Ammon's horn (tissue), 1 donor: ENCODE measurements at places on chromosomes 4 and X.

DNA sequence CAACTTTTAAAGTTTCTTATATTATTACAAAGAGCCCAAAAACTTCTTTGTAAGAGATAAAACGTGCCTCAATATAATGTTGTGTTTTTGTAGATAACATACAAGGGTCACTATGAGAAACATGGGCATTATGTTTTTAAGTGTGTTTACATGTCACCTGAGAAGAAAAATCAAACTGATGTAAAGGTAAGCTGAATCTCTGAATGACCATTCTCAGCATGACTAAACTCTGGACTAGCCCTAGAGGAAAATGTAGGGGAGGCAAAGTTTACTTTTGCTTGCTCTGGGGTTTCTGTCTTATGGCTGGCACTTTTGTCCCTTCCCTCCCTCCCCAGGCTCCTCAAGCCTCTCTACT lies 6.8 kb downstream of the MEPE start:
- DNase-seq = no peak

GRCh38 chr4:24999392-25000089 lies 31.2 kb downstream of the LGI2 start:
- no peak for DNase-seq

- DNase-seq = no peak
Measured at GRCh38 chr4:148078061-148078460, 346.2 kb downstream of the ARHGAP10 start.

DNA sequence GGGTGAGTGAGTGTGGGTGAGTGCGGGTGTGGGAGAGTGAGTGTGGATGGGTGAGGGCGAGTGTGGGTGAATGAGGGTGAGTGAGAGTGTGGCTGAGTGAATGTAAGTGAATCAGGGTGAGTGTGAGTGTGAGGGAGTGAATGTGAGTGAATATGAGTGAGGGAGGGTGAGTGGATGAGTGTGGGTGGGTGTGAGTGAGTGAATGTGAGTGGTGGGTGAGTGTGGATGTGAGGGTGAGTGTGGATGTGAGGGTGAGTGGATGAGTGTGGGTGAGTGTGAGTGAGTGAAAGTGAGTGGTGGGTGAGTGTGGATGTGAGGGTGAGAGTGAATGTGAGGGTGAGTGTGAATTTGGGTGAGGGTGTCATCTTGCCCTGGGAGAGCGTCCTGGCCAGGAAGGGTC lies 67.5 kb downstream of the TRIML1 start:
- DNase-seq = no peak

- DNase-seq = no peak
Measured at GRCh38 chrX:37641859-37642258, 43.7 kb upstream of the XK start.

DNA sequence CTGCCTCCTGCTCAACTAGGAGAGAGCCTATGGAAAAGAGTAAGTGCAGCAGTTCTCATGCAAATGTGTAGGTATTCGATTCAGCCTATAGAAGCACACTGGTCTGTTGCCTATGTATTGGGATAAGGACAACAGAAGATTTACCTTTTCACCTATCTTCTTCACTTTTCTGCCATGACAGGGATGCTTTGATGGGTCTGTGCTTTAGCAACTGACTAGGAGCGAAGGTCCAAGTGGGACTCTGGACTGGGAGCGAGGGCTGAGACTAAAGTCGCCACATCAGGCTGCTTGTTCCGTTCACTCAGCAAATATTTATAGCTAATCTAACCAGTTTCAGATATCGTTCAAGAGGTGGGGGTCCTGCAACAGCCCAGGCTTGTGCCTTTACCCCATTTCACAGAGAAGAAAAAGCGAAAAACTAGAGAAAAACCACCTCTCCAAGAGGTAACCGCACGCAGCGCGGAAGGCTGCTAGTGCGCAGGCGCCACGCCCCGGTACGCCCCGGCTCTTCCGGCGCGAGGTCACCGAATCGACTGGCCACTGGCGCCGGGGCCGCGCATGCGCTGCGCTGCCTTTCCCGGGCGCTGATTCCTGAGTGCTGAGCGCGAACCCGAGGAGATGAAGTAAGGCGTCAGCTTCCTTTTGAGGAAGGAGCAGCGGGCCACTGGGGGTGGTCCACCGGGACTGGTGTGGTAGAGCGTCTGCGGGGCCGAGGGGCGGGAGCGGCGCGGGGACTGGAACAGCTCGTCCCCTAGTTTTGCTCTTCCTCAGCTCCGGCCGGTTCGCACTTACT lies at the start of gene RBMX2:
Gene RBMX2, plus strand, starts transcription at position 573 of the 793 bp plus-strand sequence. Its CDS starts 46 bp downstream, at position 619.
- peak; percentile 82 for DNase-seq

DNA sequence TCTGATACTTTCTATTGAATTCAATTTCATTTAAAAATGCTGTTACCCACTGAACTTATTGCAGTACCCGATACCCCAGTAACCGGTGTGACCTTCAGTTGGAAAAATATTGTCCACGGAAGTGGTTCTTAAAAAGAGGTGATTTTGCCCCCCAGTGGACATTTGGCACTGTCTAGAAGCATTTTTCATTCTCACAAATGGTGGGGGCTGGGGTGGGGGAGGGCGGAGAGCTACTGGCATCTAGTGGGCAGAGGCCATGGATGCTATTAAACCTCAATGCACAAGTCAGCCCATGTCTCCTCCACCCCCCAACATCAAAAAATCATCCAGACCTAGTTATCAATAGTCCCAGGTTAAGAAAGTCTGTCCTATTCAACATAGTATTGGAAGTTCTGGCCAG lies 19.6 kb upstream of the CHM start:
- DNase-seq = no peak

DNA sequence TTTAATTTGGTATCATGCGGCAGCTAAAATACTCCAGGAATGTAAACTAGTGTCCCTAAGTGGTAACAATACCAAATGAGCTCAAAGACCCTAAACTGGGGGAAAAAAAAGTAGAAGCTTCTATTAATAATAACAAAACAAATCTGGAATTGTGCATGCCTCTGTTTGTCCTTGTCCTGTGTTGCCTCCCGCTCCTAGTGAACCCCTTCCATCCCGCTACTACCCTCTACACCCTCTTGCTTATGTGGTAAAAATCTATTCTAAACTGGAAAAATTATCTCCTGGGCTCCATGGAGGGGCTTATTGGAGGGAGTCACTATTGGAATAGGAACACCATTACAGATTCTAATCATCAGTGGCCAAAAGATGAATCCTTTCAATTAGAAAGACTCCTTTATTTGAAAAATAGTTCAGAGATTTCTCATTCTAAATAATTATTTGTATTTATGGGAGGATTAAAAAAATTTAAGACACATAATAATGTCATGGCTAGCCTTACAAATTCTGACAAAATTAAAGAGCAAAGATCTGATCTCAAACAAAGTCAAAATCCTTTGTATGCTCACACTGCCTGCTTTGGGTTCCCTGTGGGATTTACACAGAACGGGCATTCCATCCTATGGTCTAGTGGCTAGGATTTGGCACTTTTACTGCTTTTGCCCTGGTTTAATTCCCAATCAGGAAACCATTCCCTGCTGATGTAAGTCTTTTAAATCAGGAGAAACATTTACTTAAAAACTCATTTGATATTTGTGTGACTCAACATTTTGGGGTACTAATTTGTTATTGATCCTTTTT lies 34.7 kb upstream of the FMR1 start:
- no peak for DNase-seq

DNA sequence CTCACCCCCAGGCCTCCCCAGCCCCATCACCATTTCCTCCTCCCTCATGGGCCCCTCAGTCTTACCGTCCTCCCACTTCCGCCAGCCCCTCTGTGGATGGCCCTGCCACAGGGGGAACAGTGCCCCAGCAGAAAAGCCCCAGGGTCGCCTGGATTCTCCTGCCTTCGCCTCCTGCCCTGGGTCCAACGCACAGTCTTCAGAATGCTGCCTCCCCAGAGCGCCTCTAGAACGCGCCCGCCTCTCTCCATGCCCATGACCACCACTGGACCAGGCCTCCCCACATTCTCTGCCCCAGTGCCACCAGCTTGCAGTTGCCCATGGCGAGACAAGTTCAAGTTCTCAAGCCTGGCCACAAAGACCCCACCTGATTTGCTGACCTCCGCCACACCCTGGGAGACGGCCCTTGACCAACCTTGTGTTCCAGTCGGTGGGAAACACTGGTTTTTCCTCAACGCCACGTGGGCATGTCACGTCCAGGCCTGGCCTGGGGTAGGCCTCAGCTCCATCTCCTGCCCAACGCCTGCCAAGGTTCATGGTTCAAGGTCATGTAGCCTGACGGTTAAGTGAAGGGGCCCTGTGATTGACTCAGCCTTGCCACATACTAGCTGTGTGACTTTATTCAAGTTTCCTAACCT lies 634 bp upstream of the PLXNB3 start:
- DNase-seq = no peak

DNA sequence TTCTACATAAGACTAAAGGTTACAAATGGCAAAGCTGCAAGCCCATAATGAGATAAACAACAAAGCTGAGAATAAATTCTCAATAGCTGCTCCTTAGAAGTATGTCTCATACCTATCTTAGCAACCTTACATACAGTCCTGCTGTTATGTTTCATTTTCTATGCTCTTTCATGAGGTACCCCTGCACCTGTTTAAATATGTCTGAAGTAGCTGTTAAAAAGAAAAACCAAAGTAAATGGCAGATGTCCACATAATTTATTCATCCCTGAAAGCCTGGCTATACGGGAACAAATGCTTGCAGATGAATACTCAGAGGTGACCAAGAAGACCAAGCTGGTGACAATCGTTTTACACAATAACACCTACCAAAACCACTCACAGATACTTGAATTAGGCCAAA lies 22.5 kb downstream of the PPA2 start:
- DNase-seq = no peak

- no peak for DNase-seq
Measured at GRCh38 chr4:4849106-4849505, 10.4 kb upstream of the MSX1 start.

DNA sequence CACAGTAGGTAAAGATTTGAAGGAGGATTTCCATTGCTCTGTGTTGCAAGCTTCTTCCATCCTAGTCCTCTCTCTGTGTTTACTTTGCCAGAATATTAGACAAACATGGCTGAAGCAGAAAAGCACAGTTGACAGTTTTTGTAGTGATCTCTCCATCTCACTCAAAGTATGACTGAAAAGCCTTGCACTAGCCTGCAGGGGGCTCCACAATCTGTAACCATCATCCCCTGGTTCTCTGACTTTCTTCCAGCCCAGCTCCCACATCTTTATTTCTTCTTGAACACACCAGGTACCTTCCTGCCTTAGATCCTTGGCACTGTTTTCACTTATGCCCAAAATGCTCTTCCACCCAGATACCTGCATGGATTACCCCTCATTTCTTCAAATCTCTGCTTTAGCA lies 34.1 kb upstream of the HHIP start:
- DNase-seq = peak; percentile 34

- no peak for DNase-seq
Measured at GRCh38 chr4:39658756-39659155, 20.1 kb upstream of the SMIM14 start.

- DNase-seq = no peak
Measured at GRCh38 chrX:2711441-2711840, 20.3 kb downstream of the CD99 start.

- DNase-seq = no peak
Measured at GRCh38 chrX:34886011-34886410, 56.6 kb upstream of the FAM47B start.

- no peak for DNase-seq
Measured at GRCh38 chr4:153519687-153520086, 53.5 kb downstream of the TMEM131L start.

DNA sequence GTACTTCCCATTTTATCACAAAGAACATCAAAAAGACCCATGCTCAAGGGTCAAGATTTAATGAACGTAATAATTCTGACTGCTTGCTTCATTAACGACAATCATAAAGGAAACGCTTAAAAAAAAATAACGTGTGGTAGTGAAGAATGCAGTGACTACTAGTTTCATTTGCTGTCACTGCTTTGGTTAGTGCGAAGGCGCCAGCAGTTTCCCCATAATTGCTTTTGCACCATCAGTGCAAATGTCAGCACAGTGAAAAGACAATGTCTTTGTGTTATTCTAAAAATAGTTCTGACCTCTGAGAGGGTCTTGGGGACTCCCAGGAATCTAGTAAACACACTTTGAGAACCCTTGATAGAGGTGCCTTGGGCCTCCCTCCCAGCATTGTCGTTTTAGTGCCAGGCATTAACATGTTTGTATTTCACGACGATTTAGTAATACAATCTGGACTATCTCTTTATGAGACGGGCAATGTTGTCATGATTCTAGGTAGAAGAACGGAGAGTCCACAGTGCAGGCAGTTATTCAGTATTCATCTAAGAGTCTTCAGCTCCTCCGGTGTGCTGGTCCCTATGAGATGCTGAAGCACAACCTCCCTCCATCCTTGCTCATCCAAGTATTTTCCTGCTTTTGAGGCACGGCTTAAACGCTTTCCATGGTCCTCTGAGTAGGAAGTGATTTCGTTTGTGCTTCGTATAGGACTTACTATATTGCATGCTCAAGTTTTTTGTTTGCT lies 71.0 kb downstream of the AFF1 start:
- DNase-seq = peak; percentile 59

GRCh38 chrX:103063918-103064434 lies at the start of gene BEX1:
TSS of gene BEX1 (minus strand) at chrX:103064171. CDS start at chrX:103063274, 897 bp downstream.
- peak; percentile 90 for DNase-seq

DNA sequence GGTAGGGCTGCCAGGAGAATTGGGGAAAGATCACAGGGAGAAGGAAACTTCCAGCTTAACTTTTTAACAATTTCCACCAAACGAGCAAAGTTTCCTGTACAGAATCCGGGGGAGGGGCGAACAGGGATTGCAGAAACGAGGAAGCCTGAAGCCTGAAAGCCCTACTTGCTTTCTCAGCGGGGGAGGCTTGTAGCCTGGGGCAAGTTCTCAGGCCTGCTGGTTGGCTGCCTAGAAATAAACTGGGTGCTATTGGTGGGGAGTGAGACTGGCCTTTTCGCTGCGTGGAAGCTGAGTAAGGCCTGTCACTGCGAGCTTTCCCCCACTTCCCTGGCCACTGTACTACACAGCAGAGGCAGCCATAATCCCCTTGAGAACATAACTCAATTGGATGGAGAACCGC lies 110.8 kb upstream of the ATP8A1 start:
- no peak for DNase-seq

- no peak for DNase-seq
Measured at GRCh38 chrX:16739574-16739973, 20.2 kb downstream of the SYAP1 start.

DNA sequence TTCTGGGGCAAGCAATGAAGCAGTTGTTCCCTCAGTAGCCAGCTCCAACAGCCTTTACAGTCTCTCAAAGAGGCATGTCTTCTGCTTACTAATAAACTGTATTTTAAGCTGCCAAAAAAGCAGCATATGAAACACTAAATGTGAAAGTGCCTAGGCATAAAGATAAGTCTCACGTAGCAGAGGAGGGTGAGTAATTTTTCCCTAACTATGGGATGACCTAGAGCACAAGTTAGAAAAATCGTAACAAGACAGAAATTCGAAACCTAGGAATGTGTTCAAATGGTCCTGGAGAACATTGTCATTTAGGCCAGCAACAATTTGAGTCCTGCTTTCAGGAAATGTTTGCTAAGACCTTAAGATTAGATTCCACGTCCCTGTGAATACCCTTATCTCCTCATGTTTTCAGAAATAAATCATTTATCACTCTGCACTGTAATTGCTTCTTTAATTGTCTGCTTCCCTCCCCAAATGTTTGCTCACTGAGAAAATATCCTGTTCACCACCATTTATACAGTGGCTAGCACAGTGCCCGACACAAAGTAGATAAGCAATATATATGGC lies 222.2 kb downstream of the KCNIP4 start:
- DNase-seq = no peak
